Central memory CD4-positive, alpha-beta T cell (primary cell): ENCODE measurements at places on chromosomes 11 and 22.

- no peak for DNase-seq
Observed at GRCh38 chr11:62512961-62513360, 33.6 kb downstream of the AHNAK start.

DNA sequence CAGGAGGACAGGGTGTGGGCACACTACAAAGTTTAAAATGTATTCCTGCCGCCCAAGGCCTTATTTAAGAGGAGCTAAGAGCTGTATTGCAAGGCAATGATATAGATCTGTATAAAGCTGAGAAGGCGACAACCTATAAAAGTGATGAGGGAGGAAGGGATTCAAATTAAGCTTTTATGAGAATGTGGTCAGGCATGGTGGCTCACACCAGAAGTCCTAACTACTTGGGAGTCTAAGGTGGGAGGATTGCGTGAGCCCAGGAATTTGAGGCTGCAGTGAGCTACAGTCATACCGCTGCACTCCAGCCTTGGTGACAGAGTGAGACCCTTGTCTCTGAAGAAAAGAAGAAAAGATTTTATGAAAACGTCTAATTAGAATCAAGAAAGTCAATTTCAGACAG lies 9.7 kb upstream of the GLB1L3 start:
- DNase-seq: no peak

GRCh38 chr11:125517116-125517770 lies 21.2 kb upstream of the FEZ1 start:
- DNase-seq: no peak

DNA sequence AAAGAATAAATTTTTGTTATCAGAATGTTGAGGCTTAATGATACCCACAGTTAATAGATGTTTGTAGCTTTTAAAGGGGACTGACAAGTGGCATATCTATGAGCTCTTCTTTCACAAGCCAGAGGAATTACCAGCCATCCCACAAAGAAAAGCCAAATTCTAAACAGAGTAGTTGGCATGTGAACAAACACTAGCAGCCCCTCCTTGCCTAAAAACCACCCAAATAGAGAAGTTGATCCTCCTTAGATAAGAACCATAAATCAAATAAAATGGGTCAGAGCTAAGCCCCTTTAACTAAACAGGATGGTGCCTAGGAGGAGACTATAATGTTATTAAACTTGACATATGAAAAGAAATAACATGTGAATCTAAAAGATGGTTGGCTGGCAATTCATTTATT lies 11.4 kb downstream of the LPXN start:
- DNase-seq: no peak

- DNase-seq: no peak
Observed at GRCh38 chr11:64996710-64997380, at the start of gene BATF2. Gene BATF2, minus strand, starts transcription at chr11:64996971. Its CDS starts 57 bp downstream, at chr11:64996914.

- DNase-seq: no peak
Observed at GRCh38 chr11:96141626-96142025, 201.4 kb downstream of the MAML2 start.

DNA sequence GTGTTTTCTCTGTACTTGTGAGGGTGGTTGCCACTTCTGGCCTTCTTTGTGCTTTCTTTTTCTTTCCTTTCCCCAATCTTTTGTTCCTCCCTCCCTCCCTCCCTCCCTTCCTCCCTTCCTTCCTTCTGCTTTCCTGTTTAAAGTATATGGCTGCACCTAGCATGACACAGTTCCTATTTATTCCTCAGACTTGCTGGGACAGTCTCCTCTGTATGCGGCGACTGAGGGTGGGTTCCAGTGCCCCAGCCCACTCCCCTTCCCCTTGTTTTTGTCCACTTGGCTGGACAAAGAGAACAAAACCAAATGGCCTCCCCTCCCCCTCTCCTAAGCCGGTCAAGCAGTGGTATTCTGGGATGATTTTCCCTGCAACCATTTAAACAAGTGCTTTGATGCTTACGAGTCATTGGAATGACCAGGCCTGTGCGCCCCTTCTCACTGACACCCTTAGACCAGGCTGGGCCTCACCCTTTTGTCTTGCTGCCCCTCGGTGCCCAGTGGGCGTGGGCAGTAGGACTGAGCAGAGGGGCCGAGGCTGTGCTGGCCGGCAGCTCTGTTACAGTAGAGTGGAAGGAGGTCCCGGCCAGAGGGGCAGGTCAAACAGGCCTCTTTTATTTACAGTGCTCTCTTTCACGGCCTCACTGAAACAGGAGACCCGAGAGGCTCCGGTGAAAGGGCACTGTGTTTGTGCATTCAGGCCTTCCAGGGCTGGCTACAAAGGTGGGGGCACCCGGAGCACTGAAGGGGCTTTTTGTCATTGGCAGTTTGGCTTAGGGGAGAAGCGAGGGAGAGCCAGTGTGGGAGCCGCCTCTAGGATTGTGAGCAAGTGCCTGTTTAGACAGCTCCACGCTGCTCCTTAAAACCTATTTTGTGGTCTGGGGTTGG lies 32.2 kb downstream of the ZBTB16 start:
- no peak for DNase-seq

- no peak for DNase-seq
Observed at GRCh38 chr11:67572747-67573419, 10.7 kb upstream of the GSTP1 start.
